ENCODE measurements at places on chromosomes 2 and 18.

GRCh38 chr2:11065833-11066485 is 89.3 kb upstream of the SLC66A3 start:
- no peak for DNase-seq

GRCh38 chr2:113184531-113185230 is 10.9 kb downstream of the PSD4 start:
- DNase-seq: no peak

GRCh38 chr2:150866431-150866830 is 379.0 kb upstream of the RND3 start:
- DNase-seq: no peak

DNA sequence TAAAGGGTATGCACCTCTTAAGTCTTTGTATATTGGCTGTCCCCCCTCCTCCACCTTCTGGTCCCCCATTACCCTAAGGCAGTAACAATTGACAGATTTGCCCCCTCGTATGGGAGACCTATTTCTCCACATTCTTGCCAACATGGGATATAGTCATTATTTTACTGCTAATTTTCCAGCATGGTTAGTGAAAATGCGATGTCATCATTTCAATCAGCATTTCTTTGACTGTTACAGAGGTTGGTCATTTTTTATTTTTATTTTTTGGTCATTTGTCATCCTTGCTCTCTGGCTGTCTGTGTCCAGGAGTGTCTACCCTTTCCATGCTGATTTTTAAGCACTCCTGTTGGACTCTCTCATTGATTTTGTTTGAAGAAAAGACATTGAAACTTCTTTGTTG is 45.4 kb upstream of the SPP2 start:
- DNase-seq: no peak

- no peak for DNase-seq
Measured at GRCh38 chr18:45958730-45959129, 8.4 kb downstream of the EPG5 start.

DNA sequence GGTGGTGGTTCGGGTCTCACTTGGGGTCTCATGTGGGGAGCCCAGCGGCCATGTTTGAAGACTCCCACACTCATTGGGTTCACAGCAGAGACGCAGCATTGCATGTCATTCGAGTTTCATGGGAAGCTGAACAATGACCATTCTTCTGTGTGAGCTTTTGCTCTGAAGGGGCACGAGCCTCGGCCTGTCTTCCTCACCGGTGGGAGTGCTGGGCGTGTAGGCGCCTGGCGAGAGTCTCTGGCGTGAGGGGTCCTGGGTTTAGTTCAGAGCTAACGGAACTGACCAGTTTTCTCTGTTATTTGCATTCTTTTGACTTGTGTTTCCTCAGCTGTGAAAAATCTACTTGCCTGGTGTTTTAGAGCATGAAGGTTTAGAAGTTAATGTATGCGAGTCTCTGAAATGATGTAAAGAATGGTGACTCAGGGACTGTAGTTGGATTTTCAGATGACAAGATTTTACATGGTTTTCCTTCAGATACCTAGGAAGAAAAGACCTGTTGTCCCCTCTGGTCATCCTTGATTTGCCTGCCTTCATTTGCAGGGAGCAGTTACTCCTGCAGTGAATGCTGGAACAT is 98.1 kb downstream of the ARMC9 start:
- DNase-seq: no peak

GRCh38 chr2:122514451-122514996 is 759.1 kb downstream of the TSN start:
- no peak for DNase-seq

Measured in stimulated activated CD4-positive, alpha-beta T cell treated with anti-CD3 and anti-CD28 coated beads, Interleukin-4, amount 100 ng/mL, for 1 hour (primary cell).